Fibroblast of skin of scalp (primary cell): ENCODE measurements at places on chromosomes 5 and 9.
A peak's percentile ranks its signal among the peaks of the same experiment; 100 is the strongest.

GRCh38 chr9:79184831-79185230 lies 386.9 kb upstream of the TLE4 start:
- no peak for DNase-seq

DNA sequence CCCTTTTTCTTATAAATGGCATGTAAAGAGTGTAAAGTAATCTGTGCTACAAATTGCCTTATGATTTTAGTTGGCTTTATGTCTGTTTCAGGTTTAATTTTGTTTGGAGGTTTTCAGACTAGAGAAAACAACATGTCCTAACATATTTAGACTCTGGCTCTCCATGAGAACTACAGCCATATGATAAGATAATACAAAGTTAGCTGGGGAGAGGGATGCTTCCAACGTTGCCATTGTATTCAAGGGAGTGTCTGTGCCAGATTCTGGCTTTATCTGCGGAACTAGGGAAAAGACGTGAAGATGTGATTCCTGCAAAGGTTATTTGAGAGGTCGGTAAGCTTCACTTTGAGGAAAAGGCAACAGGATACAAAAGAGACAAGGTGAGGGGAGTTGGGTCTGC lies 140.0 kb upstream of the OTULINL start:
- DNase-seq: no peak

DNA sequence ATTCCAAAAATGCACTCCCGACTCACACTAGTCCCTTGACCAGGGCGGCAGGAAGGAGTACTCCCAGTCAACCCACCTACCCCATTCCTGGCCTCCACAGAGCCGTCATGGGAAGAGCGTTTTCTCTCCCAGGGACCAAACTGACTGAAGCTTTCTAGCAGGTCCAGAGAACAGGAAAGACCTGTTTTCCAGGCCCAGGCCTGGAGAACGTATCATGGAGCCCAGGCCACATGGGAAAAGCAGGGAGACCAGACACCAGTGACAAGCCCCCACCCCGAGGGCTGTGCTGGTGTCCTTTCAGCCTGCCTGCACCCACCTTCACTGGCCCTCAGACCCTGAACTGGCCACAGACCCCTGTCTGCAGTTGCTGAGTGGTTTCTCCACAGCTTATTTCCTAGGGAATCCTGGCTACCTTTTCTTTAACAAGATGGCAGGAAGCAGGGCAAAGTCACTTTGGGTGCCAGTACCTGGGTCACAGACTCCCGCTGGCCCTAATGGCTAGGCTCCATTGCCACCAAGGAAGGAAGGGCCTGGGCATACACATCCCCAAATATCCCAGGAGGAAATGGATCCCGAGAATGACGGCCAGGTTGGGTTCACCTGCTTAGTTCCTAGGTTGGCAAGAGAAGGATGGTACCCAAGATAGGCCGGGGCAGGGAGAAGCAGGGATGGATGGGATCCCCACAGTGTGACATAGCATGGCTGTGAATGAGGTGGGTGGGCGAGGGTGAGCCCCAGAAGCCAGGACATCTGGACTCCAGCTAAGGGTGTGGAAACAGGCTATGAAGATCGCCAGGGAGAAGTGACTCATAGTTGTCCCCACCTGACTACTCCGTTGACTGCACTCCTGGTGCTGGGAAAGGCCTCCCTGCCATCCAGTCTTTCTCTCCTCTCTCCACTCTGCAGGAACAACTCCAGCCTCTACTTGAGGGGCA lies 12.2 kb downstream of the CCNI2 start:
- DNase-seq: no peak

- DNase-seq: peak; percentile 70
Measured at GRCh38 chr9:28234133-28234893, 661.0 kb upstream of the C9orf72 start.

DNA sequence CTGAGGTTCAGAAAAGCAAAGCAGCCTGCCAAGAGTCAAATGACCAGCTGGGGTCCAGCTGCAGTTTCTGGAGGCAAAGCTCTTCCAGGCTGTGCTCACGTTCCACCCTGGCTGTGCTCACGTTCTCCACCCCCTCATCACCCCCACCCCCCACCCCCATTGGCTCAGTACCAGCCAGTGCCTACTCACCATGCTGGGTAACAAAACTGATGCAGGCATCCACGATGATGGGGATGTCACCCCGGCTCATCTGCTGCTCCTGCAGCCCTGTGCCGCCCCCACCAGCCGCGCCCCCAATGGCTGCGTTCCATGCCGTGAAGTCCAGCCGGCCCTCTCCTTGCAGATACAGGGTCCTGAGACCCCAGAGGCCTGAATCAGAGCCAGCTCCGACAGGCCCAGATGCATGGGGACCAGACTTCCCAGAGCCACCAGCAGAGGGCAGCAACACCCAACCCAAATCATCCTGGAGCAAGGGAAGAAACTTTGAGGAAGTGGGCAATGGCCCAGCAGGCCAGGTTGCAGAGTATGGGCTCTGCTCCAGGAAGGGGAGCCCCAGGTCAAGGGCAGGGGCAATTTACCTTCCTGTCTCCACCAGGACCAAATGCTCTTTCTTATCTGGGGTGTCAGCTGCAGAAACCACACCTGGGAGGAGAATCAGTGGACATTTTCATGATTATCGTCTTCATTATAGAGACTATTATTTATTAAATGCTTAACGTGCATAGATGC lies 13.7 kb upstream of the FCHSD1 start:
- peak; percentile 68 for DNase-seq

DNA sequence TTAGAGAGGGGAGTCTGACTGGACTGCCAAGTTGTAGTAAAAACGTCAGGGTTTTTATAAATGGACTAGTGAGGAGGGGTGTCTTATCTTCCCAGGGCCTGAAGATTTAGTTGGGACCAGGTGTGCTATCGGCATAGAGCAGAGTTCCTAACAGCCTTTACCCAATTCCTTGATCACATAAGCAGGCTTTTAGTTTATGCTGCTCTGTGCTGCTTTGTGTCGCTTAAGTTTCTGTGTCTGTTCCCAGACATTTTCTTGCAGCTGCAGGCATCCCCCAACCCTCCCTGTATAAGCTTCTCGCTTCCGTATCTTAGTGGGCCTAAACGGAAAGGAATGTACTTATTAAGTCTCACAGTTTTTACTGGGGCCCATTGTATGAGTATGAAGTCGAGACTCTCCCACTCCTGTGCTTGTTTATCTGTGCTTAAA lies 2.6 kb upstream of the SMC5 start:
- DNase-seq: peak; percentile 89

DNA sequence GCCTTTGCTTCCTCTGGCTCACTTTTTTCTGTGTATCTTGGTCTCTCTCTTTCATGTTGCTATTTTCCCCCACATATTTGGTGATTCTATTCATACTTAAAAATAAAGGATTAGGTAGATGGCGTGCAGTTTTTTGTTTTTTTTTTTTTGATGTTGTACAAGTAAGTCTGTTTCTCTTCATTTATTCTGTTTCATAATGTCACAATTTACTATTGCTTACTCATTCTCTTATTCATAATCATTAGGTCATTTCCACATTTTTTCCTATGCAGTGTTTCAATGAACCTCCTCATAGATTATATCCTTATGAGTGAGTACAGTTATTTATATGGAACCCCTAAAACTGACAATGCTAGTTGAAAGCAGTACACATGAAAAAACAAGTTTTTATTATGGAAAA lies 136.3 kb downstream of the APBA1 start:
- DNase-seq: peak; percentile 36

GRCh38 chr5:177040814-177041420 lies 18.4 kb downstream of the ZNF346 start:
- DNase-seq: peak; percentile 53

DNA sequence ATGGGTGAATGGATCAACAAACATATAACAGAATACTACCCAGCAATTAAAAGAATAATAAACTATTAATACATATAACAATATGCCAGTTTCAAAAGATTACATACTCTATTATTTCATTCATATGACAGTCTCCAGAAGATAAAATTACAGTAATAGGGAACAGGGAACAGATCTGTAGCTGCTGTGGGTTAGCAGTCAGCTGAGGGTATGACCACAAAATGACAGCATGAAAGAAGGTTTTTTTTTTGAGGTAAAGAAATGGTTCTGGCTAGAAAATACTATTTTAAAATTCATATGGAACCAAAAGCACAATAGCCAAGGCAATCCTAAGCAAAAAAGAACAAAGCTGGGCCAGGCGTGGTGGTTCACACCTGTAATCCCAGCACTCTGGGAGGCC lies 73.0 kb upstream of the NR5A1 start:
- DNase-seq: no peak

- DNase-seq: no peak
Measured at GRCh38 chr9:90939351-90939750, 137.7 kb downstream of the SYK start.

GRCh38 chr5:2261004-2261703 lies 378.4 kb upstream of the IRX4 start:
- no peak for DNase-seq

- DNase-seq: peak; percentile 54
Measured at GRCh38 chr5:78621291-78621738, 27.3 kb downstream of the LHFPL2 start.

GRCh38 chr5:28009576-28009975 lies 971.2 kb upstream of the CDH9 start:
- DNase-seq: no peak

DNA sequence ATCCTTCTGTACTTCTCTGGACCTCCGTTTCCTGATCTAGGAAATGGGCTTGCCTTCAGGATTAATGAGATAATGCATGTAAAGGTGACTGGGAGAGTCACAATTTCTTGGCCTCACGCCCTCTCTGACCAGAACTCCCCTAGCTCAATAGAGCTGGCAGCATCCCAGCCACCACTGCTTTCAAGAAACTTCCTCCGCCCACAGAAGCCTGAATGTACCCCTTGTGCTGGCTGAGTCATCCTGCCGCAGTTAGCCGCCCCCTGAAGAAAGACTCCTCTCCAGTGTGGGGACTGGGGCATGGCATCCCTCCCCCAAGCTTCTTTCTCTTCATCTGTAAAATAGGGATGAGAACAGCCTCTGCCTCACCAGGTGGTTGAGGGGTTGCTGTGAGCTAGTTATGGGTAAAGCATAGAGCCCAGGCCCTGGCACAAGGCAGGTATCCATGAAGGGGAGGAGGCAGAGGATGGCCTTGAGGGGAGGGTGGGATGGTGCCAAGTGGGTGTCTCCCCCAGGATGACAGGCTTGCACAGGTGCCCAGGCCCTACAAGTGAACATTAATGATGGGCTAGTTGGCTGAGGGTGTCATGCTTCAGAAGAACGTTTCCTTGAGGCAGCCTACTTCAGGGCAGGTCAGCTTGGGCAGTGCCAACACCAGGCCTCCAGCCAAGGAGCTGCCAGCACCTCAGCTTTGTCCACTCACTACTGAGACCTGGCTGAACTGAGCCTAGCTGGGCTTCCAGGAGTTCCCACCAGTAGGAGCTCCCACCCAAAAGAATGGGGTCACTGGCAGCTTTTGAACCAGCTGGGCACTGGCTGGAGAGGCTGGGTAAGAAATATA lies 3.4 kb downstream of the PDLIM4 start:
- peak; percentile 83 for DNase-seq

- DNase-seq: no peak
Measured at GRCh38 chr9:37218800-37219425, 98.5 kb downstream of the ZCCHC7 start.

GRCh38 chr9:91408475-91408874 lies 15.2 kb downstream of the NFIL3 start:
- DNase-seq: no peak

DNA sequence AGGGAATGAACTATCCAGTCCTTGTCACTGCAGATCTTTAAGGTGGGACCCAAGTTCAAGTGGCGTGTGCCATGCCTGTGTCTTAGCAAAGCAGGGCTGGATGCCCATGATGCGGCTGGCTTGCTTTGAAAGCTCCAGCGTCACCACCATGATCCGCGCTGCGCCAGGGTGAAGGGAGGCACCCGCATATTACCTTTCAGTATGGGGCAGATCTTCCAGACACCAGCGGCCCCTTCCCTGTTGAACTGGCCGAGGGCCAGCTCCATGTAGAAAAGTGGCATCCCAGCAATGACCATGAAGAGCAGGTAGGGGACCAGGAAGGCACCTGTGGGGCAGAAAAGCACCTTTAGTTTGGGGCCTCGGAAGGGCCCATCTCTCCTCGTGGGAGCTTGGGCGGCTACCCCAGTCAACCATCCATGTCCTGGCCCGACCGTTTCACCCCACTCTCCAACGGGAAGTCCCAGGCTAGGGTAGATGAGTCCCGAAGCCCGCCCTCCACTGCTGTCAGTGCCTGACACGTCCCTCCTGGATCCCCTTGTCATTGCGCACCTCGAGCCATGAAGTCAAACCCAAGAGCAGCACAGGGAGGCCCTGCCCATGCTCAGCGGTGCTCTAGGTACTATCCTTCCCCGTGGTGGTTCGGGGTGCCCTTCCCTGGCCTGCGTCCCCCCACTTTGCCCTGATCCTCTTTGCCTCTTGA lies 3.9 kb downstream of the SLC6A3 start:
- no peak for DNase-seq

- peak; percentile 97 for DNase-seq
Measured at GRCh38 chr5:156359476-156359875, 32.5 kb downstream of the SGCD start.

DNA sequence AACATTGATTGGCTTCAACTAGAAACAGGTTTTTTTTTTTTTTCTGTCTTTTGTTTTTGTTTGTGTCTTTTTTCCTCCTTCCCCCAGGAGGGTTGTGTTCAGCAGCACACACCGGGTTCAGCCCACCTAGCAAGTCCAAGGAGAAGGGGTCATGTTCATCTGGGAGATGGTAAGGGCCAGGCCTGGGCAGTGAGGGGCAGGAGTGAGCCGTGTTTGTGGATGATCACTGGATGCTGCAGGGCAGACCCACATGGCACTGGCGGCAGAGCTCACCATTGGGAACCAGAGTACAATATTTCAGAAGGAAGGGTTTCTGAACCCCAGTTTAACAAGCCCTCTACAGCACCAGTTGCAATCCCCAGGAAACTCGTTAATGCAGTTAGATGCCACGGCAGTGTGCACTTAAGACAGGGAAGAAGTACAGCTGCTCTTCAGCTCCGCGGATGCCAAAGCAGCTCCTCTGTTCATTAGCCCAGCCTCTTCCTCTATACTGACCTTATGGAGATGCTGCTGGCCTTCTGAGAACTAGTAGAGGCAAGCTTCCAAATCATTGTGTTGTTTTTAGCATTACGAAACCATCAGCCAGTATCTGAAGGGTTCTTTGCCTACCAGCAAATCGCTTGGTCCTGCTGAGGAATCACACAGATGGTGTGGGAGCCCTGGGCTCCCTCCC lies 508.2 kb upstream of the WWC1 start:
- DNase-seq: peak; percentile 54

DNA sequence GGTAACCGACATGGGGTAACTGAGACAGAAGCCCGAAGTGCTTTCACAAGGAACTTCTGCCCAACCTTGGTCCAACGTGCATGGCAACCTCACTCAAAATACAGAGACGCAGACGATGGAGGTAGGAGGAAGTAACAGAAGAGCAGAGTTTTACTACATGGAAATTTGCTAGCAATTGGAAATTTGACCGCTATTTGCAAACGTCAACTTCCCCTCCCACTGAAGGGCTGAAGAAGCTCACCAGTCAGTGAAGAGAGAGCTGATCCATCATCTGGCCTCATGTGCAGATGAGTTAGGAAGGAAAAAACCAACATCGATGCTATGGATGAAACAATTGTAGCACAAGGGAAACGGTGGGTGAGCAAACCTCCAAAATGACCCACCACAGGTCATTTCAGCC lies 196.7 kb downstream of the RGS3 start:
- DNase-seq: no peak
